Nephron progenitor cell (in vitro differentiated cells): ENCODE measurements at places on chromosomes 6 and 20.

DNA sequence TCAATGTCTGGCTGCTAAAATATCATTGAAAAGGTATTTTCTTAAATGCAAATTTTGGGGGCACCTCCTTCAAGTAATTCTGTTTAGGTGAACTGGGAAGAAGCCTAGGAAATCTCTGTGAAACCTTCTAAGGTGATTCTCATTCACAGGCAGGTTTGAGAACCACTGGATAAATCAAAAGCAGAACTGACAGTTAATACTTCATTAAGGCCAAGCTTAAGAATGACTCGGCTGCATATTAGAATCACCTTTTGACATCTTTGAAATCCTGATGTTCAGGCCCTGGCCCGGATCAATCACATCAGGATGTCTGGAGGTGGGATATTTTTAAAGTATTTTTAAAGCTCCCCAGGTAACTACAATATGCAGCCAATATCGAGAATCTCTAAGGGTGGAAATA is 50.6 kb downstream of the FKBP1C start:
- DNase-seq, result no peak

DNA sequence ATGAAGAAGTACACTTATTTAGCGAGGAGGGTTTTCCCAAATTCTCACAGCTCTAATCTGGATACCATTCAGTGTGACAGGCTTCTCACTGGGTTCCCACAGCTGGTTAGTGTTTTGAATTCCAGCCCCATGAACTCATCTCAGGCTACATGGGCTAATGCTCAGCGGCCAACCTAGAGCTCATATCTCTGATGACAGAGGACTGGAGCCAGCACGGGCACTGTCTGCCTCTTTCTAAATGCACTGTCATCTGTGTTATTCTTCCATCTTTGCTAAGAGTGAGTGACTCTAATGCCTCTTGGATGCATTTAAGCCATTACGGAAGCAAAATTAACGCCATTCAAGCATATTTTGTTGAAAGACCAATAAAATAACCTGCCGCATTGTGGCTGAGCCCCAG is 308.9 kb upstream of the JAG1 start:
- DNase-seq, result no peak

- no peak for DNase-seq
These were observed 73.3 kb downstream of the IGF2R start for GRCh38 chr6:160042014-160042773.

DNA sequence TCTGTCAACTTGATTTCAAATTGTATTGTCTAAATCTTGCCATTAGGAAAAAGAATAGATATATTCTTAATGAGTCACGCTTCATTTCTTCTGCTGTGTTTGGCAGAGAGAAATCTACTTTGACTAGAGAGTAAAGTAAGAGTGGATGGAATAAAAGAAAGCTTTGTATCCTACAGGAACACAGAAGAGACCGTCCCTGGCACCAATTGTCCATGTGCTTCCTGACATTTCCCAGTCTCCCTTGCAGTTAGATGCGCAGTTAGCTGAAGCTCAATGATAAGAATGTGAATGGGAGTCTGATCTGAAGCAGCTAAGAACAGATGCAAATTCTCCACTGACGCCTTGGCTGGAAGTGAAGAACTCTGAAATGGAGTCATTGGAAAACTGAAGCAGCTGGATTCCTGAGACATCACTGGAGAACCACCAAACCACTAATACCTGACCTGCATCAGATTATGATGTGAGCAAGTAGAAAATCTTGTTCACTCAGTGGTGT is 528.2 kb upstream of the MARCKS start:
- no peak for DNase-seq

DNA sequence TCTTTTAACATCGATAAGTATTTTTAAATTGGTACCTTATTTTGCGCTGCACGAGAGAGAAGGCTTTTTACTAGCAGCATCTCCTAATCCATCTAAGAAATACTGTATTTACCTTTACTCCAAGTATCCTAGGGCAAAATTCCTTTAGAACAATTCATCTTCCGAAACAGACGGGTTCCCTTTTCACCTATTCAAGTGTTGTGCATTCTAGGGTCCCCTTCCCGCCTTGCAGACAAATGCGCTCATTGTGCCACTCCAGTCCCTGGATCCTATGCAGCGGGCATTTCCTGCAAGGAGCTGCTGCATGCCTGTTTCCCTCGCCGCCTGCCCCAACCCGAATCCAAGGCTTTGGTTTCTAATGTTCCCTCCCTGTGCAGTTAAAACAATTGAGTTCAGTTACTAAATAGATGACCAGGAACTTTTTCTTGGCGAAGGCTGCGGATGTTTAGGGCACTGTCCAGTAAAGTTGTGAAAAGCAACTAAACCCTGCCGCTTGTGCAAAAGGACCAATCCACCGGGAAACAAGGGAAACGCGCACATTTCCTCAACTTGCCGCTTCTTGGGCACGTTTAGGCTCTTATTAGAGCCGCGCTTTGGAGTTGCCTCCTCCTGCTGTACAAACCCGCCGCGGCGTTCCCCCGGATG is 556 bp upstream of the SCAF8 start:
- DNase-seq, result peak; percentile 39

DNA sequence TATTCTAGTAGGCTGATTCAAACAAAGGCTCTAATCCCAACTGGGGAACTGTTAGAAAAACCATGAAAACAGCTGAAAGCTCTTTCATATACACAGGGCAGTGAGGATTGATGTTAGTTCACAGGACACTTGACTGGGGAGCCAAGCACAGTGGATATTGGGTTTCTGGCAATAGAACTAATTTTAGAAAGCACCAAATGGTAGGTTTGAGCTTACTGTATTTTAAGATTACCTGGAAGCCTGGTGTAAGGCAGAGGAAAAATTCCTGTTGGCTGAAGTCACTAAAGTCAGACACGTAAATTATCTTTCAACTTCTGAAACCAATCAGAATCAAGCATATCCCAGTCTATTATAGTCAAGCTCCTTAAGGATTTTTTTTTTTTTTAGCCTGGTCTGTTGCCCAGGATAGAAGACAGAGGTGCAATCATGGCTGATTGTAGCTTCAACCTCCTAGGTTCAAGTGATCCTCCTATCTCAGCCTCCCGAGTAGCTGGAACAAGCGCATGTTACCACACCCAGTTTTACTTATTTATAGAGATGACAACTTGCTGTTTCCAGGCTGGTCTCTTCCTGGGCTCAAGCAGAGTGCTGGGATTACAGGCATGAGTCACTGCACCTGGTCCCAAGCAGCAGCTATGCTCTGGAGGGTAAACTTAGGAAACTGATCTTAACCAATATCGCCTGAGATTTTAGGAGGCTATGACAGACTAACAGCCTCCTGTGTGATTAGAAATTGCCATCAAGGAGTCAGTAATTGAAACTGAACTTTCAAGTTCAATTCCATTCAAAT is 32.5 kb upstream of the SYNCRIP start:
- no peak for DNase-seq

DNA sequence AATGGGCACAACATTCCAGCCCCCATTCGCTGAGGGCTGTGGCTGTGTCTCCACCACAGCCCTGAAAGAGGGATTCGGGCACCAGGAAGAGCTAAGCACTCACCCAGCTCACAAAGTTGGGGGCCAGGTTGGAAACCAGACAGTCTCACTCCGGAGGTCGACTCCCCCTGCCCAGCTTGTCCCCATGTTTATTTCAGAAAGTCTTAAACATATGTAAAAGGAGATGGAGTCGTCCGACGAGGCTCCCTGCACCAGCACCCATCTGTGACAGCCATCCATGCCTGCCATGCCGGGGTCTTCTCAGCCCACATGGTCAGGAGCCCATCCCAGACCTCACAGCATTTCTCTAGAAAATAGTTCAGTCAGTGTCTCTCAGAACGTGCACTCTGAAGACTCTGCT is 63.6 kb upstream of the STX16 start:
- no peak for DNase-seq

DNA sequence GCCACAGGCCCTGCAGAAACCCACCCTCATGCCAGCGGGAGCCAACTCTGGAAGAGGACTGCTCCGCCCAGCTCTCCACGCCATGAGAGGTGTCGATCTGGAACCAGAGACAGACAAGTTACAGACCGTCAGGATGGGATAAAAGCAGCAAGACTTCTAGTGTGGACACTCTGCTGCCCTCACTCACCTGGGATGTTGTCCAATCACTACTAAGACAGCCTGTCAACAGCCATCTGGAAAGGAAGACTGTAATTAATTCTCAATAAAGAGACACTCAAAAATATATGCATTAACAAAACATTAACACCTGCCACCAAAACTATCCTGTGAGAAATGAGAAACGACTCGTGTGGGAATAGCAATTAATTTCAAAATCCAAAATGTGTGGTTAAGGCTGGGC is 28.3 kb downstream of the SLC2A4RG start:
- DNase-seq, result no peak

DNA sequence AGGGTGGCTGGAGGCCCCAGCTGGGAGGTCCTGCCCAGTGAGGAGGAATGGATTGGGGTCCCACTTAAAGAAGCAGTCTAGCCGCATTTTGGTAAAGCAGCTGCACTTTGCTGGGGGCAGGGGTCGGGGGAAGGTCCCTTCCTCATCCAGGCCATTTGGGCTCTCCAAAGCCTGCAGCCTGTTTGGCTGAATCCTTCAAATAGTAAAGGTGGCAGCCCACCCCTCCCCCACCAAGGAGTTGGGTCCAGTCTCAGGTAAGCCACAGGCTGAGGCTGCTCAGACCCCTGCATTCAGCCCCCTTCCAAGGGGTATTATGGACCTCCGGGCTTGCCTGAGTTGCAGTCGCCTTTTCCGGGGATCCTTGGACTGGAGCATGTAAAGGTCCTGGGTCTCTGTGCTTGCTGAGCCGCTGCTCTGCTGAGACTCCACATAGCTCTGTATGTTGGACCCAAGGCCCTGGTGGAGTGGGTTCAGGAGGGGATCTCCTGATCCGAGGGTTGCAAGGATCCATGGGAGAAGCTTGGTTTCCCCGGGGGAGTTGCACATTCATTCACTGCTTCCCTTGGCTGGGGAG is 417.4 kb downstream of the KHDRBS2 start:
- DNase-seq, result no peak

GRCh38 chr6:154071236-154071635 is 32.2 kb downstream of the OPRM1 start:
- no peak for DNase-seq

- no peak for DNase-seq
These were observed 51.2 kb upstream of the TPD52L1 start for GRCh38 chr6:125102411-125102810.

DNA sequence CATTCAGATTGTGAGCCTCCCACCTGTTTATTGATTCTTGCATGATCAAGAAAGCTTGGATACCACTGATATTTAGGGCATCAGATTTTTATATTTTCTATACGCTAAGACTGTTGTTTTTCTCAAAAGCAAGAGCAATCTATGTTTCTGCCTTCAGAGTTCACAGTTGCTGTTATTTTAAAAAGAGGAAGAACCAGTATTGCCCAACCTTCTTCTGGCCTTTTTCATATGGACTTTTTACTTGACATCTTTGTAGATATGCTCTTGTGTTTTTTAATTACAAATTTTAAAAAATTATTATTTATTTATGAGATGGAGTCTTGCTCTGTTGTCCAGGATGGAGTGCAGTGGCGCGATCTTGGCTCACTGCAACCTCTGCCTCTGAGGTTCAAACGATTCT is 28.9 kb downstream of the SLC17A5 start:
- DNase-seq, result no peak

DNA sequence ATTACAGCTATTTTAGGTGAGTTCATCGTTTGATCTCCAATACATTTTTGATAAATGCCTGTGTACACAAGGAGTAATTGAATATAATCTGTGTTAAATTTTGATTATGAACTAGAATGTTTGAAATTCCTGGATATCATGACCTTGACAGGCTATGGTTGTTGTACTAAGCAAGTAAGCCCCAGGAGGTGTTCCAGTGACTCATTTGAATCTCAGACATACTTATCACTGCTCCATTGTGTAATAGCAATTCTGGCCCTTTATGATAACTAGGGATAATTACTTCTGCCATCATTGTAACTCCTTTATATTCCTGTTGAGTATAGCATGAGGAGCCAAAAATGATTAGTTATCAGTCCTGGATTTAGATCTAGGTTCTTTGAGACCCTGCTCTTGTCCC is 1424.6 kb upstream of the ADGRB3 start:
- DNase-seq, result no peak

DNA sequence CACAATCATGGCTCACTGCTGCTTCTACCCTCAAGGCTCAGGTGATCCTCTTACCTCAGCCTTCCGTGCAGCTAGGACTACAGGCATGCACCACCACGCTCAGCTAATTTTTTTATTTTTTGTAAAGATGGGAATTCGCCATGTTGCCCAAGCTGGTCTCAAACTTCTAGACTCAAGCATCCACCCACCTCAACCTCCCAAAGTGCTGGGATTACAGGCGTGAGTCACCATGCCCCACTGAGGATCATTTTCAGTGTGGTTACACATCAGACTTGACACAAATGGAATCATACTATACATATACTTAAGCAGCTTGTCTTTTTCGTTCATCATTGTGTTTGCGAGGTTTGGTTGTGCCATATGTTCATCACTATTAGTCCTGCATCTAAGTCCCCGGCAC is 26.6 kb downstream of the ZC3H12D start:
- no peak for DNase-seq

- DNase-seq, result no peak
These were observed 733.8 kb upstream of the FLRT3 start for GRCh38 chr20:15071085-15071808.

- DNase-seq, result no peak
These were observed 82.3 kb upstream of the KCNG1 start for GRCh38 chr20:51104960-51105920.

- no peak for DNase-seq
These were observed 4.1 kb downstream of the ZC3H12D start for GRCh38 chr6:149480502-149481280.

GRCh38 chr6:154653853-154654252 is 79.4 kb upstream of the SCAF8 start:
- no peak for DNase-seq

GRCh38 chr6:30325873-30326525 is 728 bp upstream of the TRIM39 start:
- no peak for DNase-seq

- no peak for DNase-seq
These were observed 29.2 kb downstream of the GOPC start for GRCh38 chr6:117573006-117573680.

- DNase-seq, result no peak
These were observed 54.7 kb upstream of the TRIM39 start for GRCh38 chr6:30272032-30272431.

DNA sequence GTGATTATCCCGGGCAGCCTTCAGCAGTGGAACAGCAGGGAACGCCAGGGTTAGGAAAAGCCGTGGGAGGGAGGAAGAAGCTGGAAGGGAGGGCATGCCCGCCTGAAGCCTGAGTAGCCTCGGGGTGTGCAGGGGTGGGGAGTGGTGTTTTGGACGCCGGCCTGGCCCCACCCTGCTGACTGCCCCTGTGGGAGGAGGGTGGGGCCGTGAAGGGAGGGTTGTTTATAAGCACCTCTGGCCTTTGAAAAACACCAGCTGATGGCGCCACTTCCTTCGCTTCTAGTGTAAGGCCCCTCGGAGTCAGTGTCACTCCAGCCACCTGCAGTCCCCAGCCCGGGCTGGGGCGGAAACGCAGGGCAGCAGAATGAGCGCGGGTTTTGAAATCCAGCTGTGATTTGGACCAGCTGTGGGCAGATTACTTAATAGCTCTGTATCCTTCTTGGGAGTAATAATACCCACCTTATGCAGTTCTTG is 52.8 kb upstream of the BMP6 start:
- peak; percentile 26 for DNase-seq
